ENCODE measurements at places on chromosomes 2 and 18.

GRCh38 chr18:24885276-24885675 lies 424.8 kb downstream of the HRH4 start:
- DNase-seq: no peak

DNA sequence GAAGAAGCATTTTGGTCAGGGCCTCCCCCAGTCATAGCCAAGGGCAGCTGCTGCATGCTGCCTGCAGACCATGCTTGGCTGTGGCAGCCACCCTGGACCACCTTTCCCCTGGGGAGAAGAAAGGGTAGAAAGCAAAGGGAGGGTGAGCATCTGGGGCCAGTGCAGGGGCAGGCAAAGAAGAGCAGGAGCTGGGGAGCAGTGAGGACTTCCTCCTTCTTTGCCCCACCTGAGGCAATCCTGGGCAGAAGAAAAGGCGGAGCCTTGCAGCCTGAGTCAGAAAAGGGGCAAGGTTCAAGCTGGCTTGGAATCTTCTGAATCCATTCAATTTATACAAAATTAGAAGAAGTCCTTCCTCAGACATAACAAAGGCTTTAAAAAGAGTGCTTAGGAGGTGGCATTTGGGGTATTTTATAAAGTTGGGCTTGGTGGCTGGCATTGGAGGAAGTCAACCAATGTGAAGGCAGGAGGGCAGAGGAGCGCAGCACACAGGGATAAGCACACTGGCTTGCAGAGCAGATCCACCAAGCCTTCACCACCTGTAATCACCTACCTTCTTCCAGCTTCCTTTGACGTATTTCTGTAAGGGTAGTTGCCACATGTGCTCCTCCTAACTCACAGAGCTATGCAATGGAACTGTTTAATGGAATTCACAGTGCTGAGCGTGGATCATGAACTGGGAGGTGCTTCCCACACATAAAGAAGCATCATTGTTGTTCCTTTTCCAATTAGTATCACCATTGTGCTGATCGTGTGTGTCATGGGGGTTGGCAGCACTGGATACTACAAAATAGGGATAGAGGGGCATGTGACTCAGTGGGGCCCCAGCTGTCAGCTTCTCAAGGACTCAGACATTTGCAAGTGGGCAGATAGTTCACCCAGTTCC lies 154.4 kb upstream of the EPAS1 start:
- DNase-seq: no peak

DNA sequence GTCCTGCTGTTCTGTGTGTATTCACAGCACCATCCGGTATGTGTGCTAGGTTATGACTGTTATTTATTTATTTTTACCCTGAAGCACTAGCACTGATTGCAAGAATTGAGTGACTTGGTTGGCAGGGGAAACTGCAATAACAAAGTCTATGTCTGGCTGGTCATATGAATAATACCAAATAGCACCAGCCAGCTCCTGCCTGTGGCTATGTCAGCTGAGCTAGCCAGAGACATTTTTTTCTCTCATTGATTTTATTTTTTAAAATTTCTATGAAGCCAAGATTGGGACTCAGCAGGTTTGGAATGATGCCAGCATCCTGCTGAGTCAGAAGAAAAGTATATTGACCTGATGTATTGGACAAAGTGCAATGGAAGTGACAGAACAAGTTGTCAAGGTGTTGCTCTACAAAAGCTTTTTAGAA lies 188.5 kb upstream of the CDH2 start:
- no peak for DNase-seq

DNA sequence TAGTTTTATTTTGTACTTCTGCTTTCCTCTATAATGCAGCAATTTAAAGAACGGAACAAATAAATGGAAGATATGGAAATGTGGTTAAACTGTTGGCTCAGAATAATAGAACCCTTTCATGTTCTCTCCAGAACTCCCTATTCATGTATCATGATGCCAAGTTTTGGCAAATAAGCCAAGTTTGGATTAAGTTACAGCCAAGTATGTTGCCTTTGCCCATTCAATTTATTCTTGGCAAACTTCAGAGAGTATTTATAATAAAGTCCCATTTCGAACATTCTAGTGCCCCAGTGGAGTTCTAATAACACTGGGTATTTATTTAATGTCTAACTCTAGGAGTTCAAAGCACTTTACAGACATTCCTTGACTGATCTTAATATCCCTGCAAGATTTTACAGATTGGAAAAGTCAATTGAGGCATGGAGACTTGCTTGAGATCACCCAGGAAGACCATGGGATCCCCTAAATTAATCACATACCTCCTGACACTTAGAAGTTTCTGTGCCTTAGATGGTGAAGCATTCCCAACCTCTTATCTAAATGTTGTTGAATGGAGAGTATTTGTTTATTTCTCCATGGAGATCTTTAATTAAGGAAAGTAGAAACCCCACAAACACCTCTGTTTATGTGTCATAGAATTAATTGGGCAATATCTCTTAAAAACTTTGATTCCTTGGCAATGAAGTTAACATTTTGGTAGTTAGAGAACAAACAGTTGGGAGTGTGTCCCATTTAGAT lies 106.7 kb downstream of the ACKR3 start:
- no peak for DNase-seq

GRCh38 chr2:62014102-62014501 lies 108.6 kb downstream of the COMMD1 start:
- peak; percentile 51 for DNase-seq

- DNase-seq: no peak
Observed at GRCh38 chr2:81551040-81551634, 1246.6 kb upstream of the LRRTM1 start.
